ENCODE measurements at places on chromosomes 16 and 17.

GRCh38 chr16:51987519-51987918, 559.4 kb downstream of the TOX3 start:
- no peak for DNase-seq

DNA sequence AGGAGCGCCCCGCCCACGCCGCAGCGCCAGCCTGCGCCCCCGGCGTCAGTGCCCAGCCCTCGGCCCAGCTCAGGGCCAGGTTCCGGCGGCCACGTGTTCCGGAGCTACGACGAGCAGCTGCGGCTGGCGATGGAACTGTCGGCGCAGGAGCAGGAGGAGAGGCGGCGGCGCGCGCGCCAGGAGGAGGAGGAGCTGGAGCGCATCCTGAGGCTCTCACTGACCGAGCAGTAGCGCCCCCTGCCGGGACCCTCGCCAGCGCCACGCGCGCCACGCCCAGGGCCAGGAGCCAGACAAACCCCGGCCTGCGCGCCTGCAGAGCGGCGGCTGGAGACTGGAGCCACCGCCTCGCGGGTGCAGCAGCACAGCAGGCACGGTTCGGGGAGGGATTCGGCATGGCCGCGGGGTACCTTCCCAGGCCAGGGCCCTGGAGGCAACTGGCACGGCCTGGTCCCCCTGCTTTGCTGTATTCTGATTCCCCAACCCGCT, 9.3 kb downstream of the CORO6 start:
- DNase-seq = peak; percentile 99

DNA sequence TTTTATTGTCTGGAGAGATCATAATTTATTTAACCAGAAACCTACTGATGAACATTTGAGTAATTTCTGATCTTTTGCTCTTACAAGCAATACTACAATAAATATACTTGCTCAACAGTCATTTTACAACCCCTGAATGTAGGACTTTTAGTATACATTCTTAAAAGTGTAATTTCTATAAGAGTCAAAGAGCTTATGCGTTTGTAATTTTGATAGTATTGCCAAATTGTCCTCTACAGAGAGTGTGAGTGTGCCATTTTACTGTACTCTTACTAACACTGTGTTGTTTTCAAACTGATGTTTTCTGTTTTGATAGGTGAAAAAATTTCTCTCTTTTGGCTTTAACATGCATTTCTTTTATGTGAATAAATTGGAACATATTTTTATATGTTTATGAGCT, 139.1 kb downstream of the FTO start:
- DNase-seq = no peak

DNA sequence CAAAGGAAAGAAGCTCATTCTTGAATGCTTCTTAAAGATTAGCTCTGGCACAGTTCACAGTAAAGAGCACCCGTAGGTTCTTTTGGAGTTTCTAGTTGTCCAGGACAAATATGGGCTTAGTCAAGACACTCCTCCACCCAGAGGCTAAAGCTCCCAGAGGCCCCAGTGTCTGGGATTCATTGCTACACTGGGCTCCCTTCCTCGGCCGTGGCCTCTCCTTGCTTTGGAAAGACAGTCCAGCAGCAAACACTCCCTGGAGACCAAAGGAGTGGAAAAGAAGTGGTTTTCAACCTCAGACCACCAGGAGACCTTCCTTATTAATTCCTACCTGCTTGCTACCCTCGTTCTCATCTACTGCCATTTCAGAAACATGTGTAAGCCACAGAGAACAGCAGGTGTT, 17.1 kb downstream of the PHB1 start:
- DNase-seq = no peak

DNA sequence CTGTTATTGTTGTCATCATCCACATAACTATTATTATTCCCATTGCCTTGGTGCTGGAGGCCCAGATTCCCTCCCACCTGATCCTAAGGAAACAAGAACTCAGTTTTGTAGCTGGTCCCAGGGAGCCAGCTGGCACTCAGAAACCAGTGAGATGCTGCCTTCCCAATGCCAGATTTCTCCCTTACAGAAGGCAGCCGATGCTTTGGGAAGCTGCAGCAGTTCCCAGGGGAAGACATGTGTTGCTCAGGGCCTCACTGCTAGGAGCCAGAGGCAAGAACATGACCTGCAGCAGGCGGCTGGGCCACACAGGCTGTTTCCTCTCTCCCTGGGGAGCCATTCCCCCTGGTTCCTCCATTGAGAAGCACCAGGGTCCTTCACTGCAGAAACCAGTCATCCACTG, 59.9 kb upstream of the GRIN2A start:
- no peak for DNase-seq

DNA sequence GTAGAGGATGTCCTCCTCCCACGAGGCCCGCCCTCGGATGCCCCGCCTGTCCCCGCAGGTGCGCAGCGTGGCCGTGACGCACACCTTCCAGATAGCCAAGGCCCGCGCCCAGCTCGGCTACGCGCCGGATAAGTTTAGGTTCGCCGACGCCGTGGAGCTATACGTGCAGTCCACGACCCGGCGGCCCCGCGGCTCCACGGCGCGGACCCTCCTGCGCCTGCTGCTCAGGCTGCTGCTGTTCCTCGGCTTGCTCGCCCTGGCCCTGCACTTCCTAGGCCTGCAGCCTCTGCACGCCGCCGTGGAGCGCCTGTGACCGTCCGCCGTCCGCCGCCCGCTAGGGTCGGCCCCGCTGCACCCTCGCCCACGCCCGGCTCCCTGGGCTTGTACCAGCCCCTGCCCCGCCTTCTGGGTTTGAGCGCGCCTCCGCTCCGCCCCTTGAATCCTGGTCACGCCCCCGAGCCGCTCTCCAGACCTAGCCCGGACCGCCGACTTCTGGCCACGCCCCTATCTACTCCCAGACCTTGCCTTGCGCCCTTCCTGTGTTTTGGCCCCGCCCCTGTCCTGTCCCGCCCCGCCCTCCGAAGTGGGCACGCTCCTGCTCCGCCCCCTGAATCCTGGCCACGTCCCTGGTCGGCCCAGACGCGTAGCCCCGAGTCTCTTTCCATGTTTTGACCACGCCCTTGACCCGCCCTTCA, 15.8 kb upstream of the EEF2K start:
- DNase-seq = peak; percentile 100

GRCh38 chr17:81337476-81337879, 42.4 kb upstream of the SLC38A10 start:
- DNase-seq = no peak

- no peak for DNase-seq
Measured at GRCh38 chr16:2206780-2207433, 1.7 kb downstream of the MLST8 start.

DNA sequence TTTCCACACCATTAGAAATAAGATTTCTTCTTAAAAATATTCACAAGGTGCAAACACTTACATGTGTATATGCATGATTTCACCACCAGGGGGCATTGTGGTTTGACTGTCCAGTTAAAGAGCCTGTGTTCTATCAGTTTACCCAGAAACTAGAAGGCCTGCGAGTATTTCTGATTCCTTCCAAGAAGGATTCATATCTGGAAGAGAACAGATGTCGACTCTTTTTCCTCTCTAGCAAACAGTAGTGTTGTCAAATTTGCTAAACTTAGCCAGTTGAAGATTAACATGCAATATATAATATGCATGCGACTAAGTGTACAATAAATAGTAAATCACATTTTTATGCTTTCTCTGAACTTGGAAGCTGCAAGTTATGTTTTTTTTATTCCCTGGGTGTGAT, 404.1 kb downstream of the WWOX start:
- DNase-seq = peak; percentile 22

- DNase-seq = peak; percentile 37
Measured at GRCh38 chr16:69089091-69089910, 16.2 kb upstream of the HAS3 start.

DNA sequence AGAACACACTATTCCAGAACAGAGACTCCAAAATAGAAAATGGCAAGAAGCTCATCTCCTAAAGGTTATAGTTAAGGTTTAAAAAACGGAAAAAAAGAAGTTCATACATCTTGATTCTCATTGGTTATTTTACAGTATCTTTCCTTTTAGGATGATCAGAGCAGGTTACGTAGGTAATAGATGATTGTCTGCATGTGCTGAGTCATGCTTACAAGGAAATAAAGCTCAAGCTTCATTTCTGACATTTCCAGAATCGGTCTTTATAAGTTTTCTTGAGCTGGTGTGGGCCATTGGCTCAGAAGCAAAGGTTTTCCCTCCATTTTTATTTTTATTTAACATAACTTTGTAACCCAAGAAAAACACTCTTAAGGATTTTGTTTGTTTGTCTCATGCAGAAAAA, 1030.3 kb upstream of the CDH8 start:
- DNase-seq = no peak

DNA sequence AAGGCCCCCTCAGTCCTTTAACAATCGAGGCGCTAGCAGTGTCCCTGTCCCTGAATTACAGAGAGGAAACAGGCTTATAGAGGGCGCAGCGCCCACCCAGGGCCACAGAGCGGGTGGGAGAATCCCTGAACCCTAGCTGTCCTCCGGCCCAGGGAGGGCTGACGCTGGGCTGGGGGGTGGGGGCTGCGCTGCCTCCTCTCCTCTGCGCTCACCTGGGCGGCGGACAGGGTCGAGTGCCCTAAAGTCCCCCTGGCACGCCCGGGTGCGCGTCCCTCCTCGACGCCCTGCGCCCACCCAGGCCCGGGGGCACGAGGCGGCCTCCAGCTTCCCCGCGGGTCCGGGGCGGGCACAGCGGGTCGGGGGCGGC, 200.4 kb upstream of the N4BP1 start:
- DNase-seq = no peak

GRCh38 chr16:87926246-87927194, 9.8 kb downstream of the CA5A start:
- no peak for DNase-seq

- no peak for DNase-seq
Measured at GRCh38 chr16:85384833-85385462, 228.2 kb upstream of the GSE1 start.

DNA sequence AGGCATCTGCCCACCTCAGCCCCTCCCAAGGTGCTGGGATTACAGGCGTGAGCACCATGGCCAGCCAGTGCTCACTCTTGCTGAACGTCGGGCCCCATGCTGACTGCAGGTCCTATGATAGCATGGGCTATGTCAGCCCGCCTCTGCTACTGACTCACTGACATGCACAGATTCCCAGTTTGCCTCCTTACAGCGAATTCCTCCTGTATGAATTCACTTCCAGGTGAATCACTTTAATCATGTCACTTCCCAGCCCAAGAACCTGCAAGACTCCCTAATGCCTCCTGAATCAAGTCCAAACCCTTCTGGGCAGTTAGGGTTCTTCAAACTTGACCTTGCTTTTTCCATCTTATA, 16.1 kb upstream of the UBTF start:
- DNase-seq = no peak

DNA sequence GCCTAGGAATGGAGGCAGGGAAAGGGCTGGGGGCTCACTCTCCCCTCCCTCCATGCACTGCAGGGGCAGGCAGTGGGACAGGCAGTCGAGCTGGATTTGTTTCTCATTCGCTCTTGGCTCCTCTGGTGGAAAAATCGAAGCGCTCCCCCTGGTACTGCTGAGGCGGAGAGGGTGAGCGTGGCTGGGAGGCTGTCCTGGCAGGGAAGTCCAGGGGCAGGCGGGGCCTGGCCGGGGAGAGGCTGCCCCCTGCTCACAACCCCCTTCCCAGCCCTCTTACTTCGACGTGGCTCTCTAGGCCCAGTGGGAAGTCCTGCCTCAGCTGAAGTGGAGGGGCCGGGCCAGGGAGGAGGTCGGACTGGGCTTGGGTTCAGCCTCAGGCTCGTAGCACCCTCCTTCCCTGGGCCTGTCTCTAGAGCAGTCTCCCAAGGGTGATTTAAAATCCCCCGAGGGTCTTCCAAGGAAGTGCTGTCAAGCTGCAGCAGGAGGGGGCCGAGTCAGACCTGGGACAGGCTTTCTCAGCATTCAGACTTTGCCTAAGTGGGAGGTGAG, 16.5 kb upstream of the TMEM92 start:
- DNase-seq = no peak

GRCh38 chr17:47735536-47736011, 2.5 kb downstream of the TBX21 start:
- no peak for DNase-seq

DNA sequence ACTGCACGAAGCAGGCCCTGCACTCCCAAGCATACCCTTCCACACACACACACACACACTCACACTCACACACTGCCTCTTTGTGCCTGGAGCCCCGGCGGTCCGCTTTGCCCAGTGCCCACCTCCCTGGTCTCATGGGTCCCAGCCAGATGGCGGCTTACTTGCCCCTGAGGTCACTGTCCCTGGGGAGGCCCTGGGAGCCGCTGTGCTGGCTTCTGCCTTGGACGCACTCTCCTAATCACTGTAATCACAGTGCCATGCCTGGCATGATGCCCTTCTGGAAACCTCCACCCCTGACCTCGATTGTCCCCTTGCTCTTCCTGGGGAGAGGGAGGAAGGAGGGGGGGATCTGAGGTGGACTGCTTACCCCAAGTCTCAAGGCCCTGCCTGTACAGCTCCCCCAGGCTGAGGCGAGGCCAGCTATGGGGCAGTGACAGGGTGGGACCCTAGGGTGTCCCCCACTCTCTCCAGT, 36.0 kb downstream of the ARHGAP23 start:
- DNase-seq = no peak

- no peak for DNase-seq
Measured at GRCh38 chr16:53417011-53417410, 17.3 kb upstream of the RBL2 start.

GRCh38 chr17:66364990-66365490, 62.6 kb downstream of the PRKCA start:
- DNase-seq = no peak

GRCh38 chr17:71935341-71935740, 185.5 kb upstream of the SOX9 start:
- no peak for DNase-seq

DNA sequence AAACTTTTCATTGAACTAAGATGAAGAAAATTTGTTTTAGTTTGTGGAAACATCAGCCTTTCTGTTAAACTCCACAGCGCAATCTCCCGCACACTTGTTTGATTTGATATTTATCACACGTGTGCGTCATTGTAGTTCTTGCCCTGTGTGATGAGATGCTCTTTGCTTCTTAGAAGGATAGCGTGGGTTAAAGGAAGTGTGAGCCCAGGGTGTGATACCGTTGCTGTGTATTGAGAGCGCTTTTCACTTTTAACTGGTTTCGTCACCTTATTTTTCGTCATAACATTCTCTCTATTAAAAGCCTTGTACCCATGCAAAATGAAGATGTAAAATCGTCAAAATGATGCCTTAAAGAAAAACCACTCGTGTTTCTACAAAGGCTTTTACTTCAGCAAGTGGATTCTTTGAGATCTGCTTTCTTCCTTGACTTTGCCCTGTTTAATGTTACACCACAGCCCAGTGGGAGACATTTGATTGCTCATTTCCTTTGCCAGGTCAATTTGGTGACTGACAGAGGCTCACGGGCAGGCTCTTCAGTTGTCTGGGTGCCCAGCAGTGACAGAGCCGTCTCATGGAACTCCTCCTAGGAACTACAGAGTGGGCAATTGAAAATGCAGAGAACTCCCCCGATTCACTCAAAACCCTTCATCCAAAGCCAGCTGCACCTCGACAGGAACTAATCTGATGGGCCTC, 61.1 kb downstream of the RPA1 start:
- no peak for DNase-seq

Measured in stimulated activated CD4-positive, alpha-beta T cell treated with anti-CD3 and anti-CD28 coated beads, Interleukin-4, amount 100 ng/mL, for 48 hours (primary cell).